ENCODE measurements at places on chromosomes 5 and 9. TPM values are rescaled to one million over a fixed set of nuclear protein-coding genes. Genes with fewer than 3 reads are reported as not detected.

GRCh38 chr5:151240924-151241635 is 11.9 kb upstream of the GM2A start:
- no peak overlapping the region for H3K27ac ChIP-seq
- no peaks in the 10 kb centered on the region for H3K36me3 ChIP-seq
- no peak overlapping the region for H3K4me3 ChIP-seq
- no peaks in the 10 kb centered on the region for H3K27me3 ChIP-seq

The EDIL3 gene
- 3.5 TPM for total RNA-seq

The IL13 gene
- not detected for total RNA-seq

- no peak overlapping the region for H3K4me3 ChIP-seq
- H3K4me1 ChIP-seq, result peaks cover 7% of the 10 kb centered on the region
- H3K36me3 ChIP-seq, result no peaks in the 10 kb centered on the region
- H3K27me3 ChIP-seq, result no peaks in the 10 kb centered on the region
- H3K27ac ChIP-seq, result no peak overlapping the region
Observed at GRCh38 chr9:78320875-78321496, 24.1 kb downstream of the PSAT1 start.

DNA sequence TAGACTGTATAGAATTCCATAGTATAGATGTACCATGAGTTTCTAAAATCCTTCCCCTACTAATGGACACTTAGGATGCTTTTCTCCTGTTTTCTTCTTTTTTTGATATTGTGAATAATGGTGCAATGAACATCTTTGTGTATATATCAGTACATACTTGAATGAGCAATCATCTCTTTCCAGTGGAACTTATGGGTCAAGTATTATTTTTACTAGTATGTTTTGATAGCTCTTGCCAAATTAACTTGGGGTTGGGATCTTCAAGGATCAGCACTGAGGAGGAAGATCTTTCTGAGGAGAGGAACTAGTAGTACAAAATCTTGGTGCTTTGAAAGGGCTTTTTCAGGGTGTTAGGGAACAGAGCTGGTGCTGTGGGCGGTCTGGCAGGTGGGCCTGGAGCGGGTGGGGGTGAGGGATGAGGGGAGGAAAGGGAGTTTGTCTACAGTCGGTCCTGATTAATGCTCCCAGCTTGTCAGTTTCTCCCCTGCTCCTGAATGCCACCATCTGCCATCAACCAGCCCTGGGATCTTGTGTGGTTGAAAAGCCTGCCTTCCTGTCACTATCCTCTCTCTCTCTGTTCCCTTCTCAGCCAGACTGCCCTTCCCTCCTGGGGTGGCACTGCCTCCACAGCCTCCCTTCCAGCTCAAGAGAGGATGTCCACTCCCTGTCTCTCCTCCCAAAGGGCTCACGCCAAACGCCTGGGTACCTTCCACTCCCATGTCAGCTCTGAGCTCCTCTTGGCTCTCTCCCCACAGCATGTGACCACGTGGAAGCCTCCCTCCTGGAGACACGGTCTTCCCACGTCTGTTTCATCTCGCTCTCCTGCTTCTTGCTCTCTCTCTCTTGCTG is 185.9 kb downstream of the DAB2IP start:
- peak; percentile 39 for DNase-seq
- no peaks in the 10 kb centered on the region for H3K36me3 ChIP-seq
- H3K4me1 ChIP-seq, result peaks cover 10% of the 10 kb centered on the region
- no peaks in the 10 kb centered on the region for H3K27me3 ChIP-seq

The NOXA1 gene
- 2.0 TPM for total RNA-seq

DNA sequence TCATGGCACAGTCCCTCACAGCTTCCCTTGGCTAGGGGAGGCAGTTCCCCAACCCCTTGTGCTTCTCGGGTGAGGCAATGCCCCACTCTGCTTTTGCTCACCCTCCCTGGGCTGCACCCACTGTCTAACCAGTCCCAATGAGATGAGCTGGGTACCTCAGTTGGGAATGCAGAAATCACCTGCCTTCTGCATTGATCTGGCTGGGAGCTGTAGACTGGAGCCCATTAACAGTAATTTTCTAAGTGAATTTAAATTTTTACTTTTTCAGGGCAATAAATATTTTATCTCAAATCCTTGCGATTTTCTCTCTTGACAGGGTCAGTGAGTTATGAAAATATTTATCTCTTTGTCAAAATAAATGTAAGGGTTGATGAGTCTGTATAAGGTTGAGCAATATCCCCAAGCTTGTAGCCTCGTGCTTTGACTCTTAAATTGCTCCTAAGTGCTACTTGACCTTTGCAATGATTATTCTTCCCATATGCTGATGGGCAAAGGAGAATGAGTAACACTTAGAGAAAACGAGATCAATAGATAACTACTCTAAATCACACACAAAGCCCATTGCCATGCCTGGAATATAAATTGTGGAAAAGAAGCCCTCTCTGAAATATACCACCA is 82.1 kb upstream of the MOCS2 start:
- H3K4me3 ChIP-seq, result no peak overlapping the region
- H3K36me3 ChIP-seq, result no peaks in the 10 kb centered on the region
- no peak overlapping the region for H3K27ac ChIP-seq
- no peak for DNase-seq

The RNF38 gene
- 25.7 TPM for total RNA-seq

The SLC36A2 gene
- total RNA-seq, result 0.16 TPM

DNA sequence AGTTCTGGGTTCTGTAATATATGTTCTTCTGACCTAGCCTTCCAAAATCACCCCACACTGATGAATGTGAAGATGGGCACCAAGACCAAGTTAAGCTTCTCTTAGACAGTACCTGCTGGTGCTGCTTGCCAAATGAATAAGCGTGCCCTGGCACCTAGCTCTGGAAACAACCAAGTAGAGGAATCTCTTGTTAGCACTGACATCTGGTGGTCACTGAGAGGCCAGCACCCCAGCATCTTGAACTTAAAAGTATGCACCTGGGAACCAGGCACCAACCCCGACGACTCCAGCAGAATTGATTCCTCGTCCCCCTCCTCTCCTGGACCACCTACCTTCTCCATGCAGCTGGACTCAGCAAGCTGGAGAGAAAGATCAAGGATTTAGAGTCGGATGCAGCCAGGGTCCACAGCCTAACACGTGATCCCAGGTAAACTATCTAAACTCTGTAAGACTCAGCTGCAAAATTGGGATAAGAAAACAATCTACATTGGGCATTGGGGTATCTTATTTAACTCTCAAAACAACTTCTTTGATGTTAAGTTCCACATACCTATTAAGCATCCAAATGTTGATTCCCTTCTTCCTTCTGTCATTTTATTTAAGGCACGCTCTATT is 89.8 kb downstream of the SLC1A3 start:
- peaks cover 6% of the 10 kb centered on the region for H3K27me3 ChIP-seq
- H3K4me1 ChIP-seq, result peaks cover 44% of the 10 kb centered on the region
- no peak overlapping the region for H3K27ac ChIP-seq
- peak; percentile 54 for DNase-seq
- H3K36me3 ChIP-seq, result no peaks in the 10 kb centered on the region

DNA sequence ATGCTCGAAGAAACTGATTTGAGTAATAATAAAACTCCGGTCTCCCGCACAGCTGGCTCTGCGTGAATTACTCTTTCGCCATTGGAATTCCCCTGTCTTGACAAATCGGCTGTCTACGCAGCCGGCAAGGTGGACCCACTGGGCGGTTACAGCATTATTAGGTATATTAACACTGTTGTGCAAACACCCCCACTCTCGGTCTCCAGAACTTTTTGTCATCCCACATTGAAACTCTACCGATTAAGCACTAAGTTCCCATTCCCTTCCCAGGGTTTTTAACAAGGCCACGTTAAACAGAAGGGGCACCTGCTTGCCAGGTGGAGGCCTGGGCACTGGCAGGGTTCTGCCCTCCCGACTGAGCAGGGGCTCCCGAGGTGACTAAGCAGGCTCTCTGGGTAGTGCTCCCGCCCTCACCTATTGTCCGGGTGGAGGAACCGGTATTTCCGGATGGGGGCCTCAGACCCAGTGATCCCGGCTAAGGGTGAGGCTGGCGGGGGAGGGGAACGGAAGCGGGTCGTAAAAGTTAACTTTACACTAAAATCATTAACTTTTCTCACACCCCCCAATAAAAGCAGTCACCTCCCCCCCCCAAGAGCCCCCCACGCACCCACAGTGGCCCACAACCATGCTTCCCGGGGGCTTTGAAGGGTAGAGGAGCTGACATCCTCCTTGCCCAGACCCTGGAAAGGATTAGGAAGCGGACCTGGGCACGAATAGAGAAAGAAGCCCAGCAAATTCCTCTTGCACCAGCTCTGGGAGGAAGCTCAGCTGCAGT is 53.5 kb upstream of the TJP2 start:
- DNase-seq, result no peak
- no peaks in the 10 kb centered on the region for H3K36me3 ChIP-seq
- peak overlapping the region; percentile 90 for H3K27ac ChIP-seq
- peaks cover 26% of the 10 kb centered on the region for H3K4me1 ChIP-seq

The CNTFR gene
- 4.6 TPM for total RNA-seq

GRCh38 chr5:156393980-156394379 is 67.0 kb downstream of the SGCD start:
- H3K27ac ChIP-seq, result peak overlapping the region; percentile 74
- H3K27me3 ChIP-seq, result no peaks in the 10 kb centered on the region
- H3K36me3 ChIP-seq, result no peaks in the 10 kb centered on the region

GRCh38 chr5:156322666-156323065 is 4.3 kb upstream of the SGCD start:
- H3K4me1 ChIP-seq, result peaks cover 26% of the 10 kb centered on the region
- no peaks in the 10 kb centered on the region for H3K27me3 ChIP-seq
- DNase-seq, result no peak
- H3K36me3 ChIP-seq, result no peaks in the 10 kb centered on the region
- no peak overlapping the region for H3K4me3 ChIP-seq

The TNFSF15 gene
- total RNA-seq, result 0.11 TPM

DNA sequence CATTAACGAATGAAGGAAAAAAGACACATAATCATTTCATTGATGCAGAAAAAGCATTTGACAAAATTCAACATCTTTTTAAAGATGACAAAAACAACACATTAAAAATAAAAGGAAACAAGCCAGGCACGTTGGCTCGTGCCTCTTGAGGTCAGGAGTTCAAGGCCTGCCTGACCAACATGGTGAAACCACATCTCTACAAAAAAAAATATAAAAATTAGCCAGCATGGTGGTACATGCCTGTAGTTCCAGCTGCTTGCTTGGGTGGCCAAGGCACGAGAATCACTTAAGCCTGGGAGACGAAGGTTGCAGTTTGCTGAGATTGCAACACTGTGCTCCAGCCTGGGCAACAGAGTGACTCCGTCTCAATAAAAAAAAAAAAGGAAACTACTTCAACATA is 77.0 kb downstream of the ERCC6L2 start:
- peaks cover 64% of the 10 kb centered on the region for H3K36me3 ChIP-seq
- no peaks in the 10 kb centered on the region for H3K27me3 ChIP-seq
- no peak overlapping the region for H3K27ac ChIP-seq
- no peaks in the 10 kb centered on the region for H3K4me1 ChIP-seq
- DNase-seq, result no peak
- H3K4me3 ChIP-seq, result no peak overlapping the region

The LRRC19 gene
- not detected for total RNA-seq

The SH3TC2 gene
- 9.4 TPM for total RNA-seq

The HAPLN1 gene
- total RNA-seq, result 2.1 TPM

The CCDC112 gene
- 5.3 TPM for total RNA-seq

DNA sequence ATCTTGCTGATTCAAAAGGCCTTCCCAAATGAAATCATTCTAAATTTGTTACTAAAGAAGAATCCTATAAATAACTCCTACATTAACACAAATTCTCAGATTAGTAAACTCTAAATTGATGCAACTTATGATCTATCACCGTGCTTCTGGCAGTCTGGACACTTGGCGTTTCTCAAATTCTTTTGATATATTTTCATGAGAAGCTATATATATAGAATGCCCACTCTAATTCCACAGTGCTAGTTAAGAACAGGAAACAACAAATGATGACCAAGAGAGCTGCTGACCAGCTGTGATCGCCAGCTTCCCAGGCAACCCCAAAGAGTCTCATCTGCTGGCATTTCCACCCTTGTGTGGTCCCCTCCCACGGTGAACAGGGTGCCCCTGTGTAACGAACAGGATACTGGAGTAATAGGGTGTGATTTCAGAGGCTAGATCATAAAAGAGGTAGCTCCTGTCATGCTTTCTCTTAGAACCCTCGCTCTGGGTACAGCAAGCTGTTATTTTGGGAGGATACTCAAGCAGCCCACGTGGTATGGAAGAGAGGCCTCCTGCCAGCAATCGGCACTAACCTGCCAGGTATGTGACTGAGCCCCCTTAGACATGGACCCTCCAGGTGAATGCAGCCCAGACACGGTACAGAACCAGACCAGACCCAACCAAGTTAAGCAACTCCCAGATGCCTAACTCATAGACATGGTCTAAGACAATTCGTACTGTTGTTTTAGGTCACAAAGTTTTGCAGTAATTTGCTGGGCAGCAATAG is 64.7 kb downstream of the CDC14B start:
- peaks cover 4% of the 10 kb centered on the region for H3K36me3 ChIP-seq
- no peaks in the 10 kb centered on the region for H3K27me3 ChIP-seq
- peak overlapping the region; percentile 76 for H3K27ac ChIP-seq
- H3K4me3 ChIP-seq, result no peak overlapping the region
- peaks cover 45% of the 10 kb centered on the region for H3K4me1 ChIP-seq

GRCh38 chr5:124661317-124662141 is 84.9 kb downstream of the ZNF608 start:
- H3K4me3 ChIP-seq, result no peak overlapping the region
- peak overlapping the region; percentile 31 for H3K27ac ChIP-seq
- peaks cover 73% of the 10 kb centered on the region for H3K4me1 ChIP-seq
- H3K36me3 ChIP-seq, result no peaks in the 10 kb centered on the region
- DNase-seq, result no peak

GRCh38 chr9:133351526-133351907 is 3.5 kb downstream of the RPL7A start:
- H3K4me3 ChIP-seq, result no peak overlapping the region
- no peak for DNase-seq
- H3K36me3 ChIP-seq, result peaks cover 56% of the 10 kb centered on the region

DNA sequence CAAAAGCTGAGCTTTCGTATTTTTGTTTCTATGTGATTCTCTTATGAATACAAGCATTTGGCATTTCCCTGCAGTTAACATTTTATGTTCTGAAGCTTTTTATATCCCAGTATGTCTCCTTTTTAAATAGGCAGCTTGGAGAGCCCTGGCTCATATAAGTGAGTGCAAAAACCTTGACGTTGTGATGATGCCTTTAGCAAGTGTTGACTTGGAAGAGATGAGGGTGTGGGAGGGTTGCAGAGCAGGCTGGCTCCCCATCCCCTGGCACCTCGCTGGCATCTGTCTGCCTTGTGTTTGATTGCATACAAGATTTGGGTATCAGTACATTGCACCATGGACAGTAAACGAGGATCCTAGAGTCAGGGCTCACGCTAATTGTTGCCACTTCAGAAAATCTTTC is 42.1 kb upstream of the DIRAS2 start:
- peaks cover 22% of the 10 kb centered on the region for H3K27me3 ChIP-seq
- H3K36me3 ChIP-seq, result no peaks in the 10 kb centered on the region
- no peak overlapping the region for H3K4me3 ChIP-seq

The RNF183 gene
- not detected for total RNA-seq

The MPDZ gene
- 70.7 TPM for total RNA-seq
